Left forelimb (tissue), 1 donor: ENCODE measurements at places on chromosomes 6 and 20.

DNA sequence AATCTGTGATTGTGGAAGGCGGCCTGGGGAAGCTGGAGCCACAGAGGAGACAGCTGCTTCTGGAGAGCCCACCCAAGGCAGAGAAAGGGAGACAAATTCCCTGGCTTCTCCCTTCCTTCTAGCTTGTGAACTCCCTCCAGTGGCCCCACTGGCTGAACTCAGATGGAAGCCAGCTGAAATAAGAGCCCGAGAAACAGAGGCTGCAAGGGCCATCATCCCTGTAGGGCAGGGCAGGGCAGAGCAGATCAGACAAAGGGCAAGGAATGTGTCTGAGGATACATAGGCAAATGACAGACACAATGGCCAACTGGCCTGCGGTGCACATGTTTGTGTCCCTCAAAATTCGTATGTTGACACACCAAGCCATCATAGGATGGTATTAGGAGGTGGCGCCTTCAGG is 25.3 kb downstream of the MDFI start:
- DNase-seq = no peak

DNA sequence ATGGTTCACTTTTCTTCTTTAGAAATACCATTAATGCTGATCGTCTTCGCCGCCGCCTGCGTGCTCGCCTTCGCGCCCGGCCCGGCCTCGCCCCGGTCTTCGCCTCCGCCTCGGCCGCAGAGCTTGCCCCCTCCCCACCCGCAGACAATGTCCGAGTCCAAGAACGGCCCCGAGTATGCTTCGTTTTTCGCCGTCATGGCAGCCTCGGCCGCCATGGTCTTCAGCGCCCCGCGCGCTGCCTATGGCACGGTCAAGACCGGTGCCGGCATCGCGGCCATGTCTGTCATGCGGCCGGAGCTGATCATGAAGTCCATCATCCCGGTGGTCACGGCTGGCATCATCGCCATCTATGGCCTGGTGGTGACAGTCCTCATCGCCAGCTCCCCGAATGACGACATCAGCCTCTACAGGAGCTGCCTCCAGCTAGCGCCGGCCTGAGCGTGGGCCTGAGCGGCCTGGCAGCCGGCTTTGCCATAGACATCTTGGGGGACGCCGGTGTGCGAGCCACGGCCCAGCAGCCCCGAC is 4.8 kb upstream of the PRPH2 start:
- peak; percentile 75 for DNase-seq

DNA sequence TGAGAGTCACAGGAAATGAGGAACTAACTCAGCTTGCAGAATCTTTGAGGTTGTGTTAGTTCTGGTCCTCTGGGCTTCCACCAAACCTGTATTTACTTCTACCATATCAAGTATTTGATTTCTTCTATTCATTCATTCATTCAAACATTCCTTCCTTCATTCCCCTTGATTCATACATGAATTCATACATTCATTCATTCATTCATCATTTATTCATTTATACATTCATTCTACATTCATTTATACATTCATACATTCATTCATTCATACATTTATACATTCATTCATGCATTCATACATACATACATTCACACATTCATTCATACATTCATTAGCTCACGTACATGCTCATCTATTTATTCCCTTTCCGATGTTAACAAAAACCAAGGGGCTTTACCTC is 120.3 kb downstream of the BMP7 start:
- no peak for DNase-seq

DNA sequence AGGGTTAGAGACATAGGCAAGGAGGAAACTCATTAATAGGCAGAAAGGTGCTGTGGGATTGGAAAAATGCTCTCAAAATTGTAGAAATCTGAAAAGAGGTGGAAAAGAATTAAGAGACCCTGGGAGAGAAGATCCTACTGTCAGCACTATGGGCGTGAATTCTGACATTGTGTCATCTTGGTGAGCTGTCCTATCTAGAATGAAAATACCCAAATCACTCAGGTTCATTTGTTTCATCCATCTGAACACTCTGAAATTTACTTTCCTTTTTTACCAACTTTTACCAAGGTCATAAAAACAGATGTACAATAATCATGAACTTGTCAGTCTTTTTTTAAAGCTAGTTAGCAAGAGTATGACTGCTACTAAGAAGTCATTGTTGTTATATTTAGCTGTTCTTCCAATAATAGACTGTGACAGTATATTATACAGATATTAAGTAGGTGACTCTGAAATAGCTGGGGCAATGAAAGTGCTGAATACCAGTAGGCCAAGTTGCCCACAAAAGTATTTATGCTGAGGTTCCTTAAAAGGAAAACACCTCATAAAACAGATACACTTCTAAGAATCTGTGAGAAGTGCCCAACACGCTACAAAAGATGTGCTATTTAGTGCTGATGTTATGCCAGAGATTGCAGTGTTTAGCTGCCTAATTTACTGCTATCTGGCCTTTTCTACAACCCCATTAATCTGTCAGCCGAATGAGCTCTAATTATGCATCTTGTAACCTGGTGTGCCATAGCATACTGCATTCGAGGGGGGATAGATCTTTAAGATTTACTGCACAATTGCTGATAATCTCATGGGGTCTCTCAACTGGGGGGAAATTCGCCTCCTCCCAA is 217.5 kb upstream of the SUPT3H start:
- DNase-seq = no peak

- DNase-seq = no peak
Observed at GRCh38 chr6:114282292-114282691, 60.5 kb downstream of the HS3ST5 start.

GRCh38 chr6:112245511-112246203 is 8.7 kb downstream of the LAMA4 start:
- DNase-seq = no peak

GRCh38 chr6:13355043-13355945 is 27.0 kb upstream of the TBC1D7 start:
- DNase-seq = no peak

DNA sequence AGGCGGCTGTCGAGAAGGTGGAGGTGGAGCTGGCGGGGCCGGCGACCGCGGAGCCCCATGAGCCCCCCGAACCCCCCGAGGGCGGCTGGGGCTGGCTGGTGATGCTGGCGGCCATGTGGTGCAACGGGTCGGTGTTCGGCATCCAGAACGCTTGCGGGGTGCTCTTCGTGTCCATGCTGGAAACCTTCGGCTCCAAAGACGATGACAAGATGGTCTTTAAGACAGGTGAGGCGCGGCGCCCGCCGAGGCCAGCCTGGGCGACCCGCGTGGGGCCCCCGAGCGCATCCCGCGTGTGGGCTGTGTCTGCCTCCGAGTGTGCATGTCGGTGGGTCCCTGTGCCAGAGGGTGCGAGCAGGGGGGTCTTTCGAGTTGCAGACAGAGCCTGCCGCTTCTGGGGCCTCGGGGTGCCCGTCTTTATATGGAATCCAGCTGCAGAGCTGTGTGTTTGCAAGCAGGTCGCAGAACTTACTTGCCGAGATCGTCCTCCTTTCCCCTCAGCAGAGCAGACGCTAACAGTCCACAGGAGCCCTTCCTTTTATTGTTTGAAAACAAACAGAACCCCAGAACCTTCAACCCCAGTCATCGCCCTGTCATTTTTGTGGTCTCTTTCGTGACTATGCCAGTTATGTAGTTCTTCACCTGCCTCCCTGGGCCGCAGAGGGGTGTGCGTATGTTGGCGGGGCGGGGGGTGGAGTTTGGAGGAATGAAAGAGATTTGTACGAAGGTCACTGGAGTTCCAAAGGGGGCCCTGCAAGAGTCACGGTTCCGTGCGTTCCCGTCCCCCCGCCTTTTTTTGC is 766 bp downstream of the SLC16A10 start:
- DNase-seq = peak; percentile 67

DNA sequence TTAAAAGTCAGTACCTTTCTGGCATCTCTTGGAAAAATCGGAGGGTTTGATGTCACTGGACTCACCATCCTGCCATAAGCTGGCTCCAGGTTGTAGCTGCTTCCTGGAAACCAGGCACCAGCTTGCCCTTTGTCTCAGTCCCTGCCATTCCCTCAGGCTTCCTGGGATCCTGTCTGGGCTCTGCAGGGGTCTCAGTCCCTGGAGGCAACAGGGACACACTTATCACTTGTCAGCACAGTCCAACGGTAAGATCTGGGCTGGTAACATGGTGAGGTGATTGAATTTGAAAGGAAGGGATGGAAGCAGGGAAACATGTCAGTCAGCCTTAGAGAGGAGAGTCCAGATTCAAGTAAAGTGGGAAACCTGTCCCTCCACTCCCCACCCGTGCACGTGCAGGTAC is 147.6 kb upstream of the ECI2 start:
- no peak for DNase-seq

DNA sequence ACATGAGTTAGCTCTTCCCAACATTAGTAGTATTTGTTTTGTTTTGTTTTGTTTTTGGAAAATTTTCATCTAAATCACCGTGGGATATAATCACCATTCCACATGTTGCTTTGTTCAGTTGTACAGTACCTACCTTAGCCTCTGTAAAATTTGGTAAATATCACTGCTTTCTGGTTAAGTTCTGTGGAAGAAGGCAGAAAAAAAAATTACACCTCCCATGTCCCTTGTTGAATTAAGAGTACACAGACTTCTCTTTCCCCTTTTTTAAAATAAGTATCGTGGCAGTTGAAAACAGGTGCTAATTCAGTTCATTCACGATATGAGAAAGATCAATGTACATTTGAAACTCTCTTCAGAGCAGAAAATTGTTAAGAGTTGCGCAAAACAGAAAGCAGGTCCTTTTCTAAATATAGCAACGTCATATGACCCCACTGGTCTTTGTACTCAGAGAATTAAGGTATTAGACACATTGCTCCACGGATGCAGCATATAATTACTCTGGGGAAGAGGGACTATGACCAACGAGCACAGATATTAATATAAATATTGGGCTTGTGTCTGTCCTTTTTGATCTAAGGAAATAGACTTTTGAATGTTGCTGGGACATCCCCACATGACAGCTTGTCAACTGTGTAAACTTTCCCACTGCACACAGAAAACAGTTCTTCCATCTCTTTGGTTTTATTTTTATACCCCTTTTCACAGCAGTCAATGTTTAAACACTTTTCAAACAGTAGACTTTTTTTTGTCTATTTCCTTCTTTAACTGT is 58.6 kb upstream of the ZNF217 start:
- no peak for DNase-seq

DNA sequence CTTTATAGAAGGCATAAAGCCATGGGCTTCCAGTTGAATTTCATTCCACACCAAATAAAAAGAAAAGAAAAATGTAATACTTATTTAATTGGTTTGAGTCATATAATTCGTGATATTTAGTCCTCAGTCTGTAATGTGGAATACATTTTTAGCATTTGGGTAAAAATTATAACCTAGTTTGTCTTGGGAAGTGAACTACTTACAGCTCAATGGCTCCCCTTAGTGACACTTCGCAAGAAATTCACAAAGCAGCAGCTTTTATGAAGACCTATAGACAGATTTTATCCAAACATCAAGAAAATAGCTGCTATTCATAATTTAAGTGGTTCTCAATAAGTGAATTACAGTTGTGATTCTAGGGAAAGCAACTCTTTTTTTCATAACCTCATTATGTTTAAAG is 72.1 kb downstream of the RSPO3 start:
- DNase-seq = no peak

- DNase-seq = no peak
Observed at GRCh38 chr6:131362696-131363095, 210.3 kb upstream of the ARG1 start.

DNA sequence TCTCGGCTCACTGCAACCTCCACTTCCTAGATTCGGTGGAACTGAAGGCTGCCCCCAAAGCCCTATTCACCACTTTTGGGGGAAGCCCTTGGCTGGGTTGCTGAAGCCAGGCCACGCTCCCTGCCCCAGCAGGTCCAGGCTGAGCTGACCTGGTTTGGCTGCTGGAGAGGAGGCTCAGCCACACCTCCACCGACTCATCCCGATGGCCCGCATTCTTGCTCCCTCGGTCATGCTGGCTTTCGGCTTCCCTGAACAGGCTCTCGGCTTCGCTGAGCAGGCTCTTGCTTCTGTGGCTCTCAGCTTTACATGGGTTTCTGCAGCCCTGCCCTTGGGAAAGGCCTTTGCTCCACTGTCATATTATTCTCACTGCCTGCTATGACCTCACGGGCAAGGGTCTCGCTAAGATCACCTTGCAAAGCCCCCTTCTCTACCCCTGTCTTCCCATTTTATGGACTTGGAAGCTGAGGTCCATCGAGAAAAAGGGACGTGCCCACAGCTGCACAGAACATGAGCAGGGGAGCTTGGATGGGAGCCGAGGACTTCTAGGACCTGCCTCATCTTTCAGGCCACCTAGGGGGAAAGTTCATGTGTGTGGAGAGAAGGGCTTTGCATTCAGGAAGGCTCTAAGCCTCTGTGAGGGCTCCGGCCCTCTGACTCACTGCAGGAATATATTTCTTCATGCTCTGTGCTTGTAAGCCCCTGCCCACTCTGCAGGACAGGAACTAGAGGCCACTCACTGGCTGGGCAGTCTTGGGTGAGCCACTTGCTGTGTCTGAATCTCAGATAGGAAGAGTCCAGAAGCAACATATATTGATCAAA is 15.6 kb downstream of the ARHGAP40 start:
- no peak for DNase-seq

- no peak for DNase-seq
Observed at GRCh38 chr6:37731888-37732287, 34.2 kb upstream of the MDGA1 start.

- DNase-seq = no peak
Observed at GRCh38 chr6:129673748-129674147, 36.2 kb downstream of the ARHGAP18 start.

GRCh38 chr6:125793863-125794262 is 3.1 kb downstream of the NCOA7 start:
- no peak for DNase-seq

GRCh38 chr20:4962241-4962855 is 39.0 kb downstream of the SLC23A2 start:
- DNase-seq = no peak

GRCh38 chr6:124947971-124948451 is 14.2 kb upstream of the RNF217 start:
- DNase-seq = no peak

GRCh38 chr6:45387236-45387635 is 9.5 kb upstream of the SUPT3H start:
- no peak for DNase-seq

DNA sequence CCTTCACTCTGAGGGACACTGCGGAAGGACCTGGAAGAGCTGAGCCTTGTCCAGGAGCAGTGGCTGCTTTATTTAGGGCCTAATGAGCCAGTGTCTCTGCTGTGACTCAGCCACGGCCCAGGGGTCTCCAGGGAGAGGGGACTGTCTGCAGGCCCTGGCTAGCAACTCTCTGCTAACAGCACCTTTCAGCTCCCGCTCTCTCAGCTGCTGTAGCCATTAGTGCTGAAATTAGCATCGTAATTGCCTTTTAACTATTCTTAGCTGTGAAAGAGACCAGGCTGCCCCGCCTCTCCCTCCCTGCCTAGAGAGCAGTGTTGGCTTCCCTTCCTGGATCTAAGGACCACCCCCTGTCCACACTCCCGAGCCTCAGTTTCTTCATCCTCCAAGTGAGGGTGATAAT is 53.1 kb upstream of the SLC32A1 start:
- no peak for DNase-seq

GRCh38 chr6:168728056-168728455 is 287.1 kb downstream of the SMOC2 start:
- DNase-seq = no peak

- no peak for DNase-seq
Observed at GRCh38 chr20:38135651-38136420, 29.2 kb downstream of the TGM2 start.
